Cardiac ventricle fibroblast (primary cell): ENCODE measurements at places on chromosomes 12 and 14. TPM values are rescaled to one million over a fixed set of nuclear protein-coding genes. Genes with fewer than 3 reads are reported as not detected.

RNFT2 gene
- total RNA-seq = 0.78 and 3.2 TPM in 2 replicates

SOAT2 gene
- not detected in 2 replicates for total RNA-seq

KRT77 gene
- not detected in 2 replicates for total RNA-seq

RNF212B gene
- not detected in 2 replicates for total RNA-seq

WIF1 gene
- total RNA-seq = not detected in 2 replicates

KRT79 gene
- not detected in 2 replicates for total RNA-seq

EIF2B1 gene
- 82.7 and 93.1 TPM in 2 replicates for total RNA-seq

OR4L1 gene
- total RNA-seq = not detected in 2 replicates

SPTB gene
- total RNA-seq = not detected in 2 replicates

TMEM229B gene
- 0.69 and 1.9 TPM in 2 replicates for total RNA-seq

BICDL1 gene
- not detected in 2 replicates for total RNA-seq
